ENCODE measurements at places on chromosomes 2 and 18. TPM values are rescaled to one million over a fixed set of nuclear protein-coding genes. Genes with fewer than 3 reads are reported as not detected.

DNA sequence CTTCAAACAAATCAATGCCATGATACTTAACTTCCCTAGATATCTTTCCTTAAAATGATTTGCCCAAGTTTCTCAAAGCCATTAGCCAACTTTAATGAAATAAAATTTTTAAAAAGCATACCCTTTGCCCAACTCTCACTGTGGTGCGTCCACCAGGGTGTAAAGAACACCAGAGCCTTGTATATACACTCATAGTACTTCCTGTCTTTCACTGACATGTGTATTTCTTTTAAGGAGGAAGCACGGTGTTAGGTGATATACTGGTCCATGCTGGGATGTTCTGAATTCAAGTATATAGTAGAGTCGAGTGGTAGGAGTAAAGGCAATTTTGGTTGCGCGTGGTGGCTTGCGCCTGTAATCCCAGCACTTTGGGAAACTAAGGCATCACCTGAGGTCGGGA is 22.7 kb downstream of the AAK1 start:
- no peak for DNase-seq

GRCh38 chr2:240209493-240209892 is 69.0 kb upstream of the OTOS start:
- no peak for DNase-seq

- no peak for DNase-seq
These were observed 193.5 kb upstream of the TCF4 start for GRCh38 chr18:55781481-55781957.

DNA sequence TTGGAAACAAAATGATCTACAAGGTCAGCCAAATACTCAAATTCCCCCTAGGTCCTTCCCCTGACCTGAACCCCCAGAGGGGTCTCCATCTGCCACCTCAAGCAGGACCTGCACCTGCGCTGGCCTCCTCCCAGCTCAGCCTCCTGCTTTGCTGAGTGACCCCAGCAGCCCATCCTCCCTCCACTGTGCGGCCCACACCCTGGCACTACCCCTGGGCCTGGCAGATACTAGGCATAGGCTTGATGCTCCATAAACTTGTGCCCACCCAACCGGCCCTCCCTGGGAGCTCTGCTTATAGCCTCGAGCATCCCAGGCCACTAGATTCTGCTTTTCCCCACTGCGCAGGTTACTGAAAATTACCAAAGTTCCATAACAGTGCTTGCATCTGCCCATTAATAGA is 156.2 kb downstream of the HDAC4 start:
- no peak for DNase-seq

- DNase-seq: no peak
These were observed 18.8 kb downstream of the COA5 start for GRCh38 chr2:98589489-98589888.

DNA sequence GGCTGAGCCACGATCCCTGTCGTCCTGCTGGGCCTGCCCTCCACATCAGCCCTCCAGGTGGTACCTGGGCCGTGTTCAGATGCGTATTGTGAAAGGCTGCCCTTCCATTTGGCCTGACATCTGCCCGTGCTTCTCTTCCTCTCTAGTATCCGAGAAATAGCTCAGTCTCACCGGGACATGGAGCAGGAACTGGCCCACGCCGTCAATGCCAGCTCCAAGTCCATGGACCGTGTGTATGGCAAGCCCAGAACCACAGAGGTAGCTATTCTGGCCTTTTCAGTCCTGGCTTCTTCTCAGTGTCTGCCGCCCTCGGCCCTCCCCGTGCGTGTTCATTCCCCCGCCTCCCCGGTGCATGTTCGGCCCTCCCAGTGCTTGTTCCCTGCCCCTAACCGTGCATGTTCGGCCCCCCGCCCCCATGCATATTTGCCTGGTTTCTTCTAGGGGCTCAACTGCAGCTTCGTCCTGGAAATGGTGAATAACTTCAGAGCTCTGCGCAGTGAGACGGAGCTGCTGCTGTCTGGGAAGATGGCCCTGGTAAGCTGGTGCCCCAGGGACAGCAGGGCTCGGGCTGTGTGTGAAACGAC is 104.3 kb downstream of the USP40 start:
- DNase-seq: peak; percentile 7

GRCh38 chr18:29821544-29821943 is 1221.0 kb downstream of the DSC3 start:
- no peak for DNase-seq

C2orf81 gene
- 0.20 TPM for total RNA-seq

Data from right lobe of liver (tissue), 6 donors.